ENCODE measurements at places on chromosomes 16 and 17. TPM values are rescaled to one million over a fixed set of nuclear protein-coding genes. Genes with fewer than 3 reads are reported as not detected.

GRCh38 chr17:869086-869485 lies 86.9 kb downstream of the MRM3 start:
- DNase-seq: no peak

DNA sequence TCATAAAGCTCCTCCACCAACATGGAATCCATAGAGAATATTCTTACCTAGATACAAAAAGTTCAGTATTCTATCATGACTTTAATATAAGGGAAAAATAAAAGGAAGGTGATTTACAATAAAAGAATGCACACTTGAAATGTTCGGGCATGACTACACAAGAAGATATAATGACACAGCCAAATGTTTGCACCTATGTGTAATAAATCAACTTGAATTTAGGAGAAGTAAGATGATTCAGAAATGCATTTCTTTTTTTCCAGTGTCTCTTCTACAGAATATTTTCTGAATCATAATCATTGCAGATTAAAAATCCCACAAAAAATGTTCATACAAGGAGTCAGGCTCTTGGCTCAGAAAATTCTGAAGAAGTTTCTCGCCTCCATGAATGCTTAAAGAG lies 404.0 kb upstream of the HSBP1 start:
- peak; percentile 75 for DNase-seq

DNA sequence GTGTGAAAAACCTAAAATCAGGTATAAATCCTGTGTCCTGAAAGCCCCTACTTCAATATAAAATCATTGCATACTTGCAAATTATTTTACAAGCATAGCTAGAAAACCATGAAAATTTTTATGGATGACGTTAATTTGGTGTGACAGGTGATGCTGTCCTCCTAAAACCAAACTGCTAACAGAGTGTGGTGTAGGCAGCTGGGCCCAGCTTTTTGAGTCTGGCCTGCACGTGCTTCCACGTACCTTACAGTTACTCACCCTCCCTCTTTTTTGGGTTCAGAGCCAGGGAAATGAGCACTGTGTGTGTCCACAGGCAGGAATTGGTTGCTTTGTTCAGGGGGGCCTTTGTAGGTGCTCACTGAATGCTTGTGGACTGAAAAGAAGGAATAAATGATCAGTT lies 36.4 kb downstream of the CLEC16A start:
- DNase-seq: no peak

DNA sequence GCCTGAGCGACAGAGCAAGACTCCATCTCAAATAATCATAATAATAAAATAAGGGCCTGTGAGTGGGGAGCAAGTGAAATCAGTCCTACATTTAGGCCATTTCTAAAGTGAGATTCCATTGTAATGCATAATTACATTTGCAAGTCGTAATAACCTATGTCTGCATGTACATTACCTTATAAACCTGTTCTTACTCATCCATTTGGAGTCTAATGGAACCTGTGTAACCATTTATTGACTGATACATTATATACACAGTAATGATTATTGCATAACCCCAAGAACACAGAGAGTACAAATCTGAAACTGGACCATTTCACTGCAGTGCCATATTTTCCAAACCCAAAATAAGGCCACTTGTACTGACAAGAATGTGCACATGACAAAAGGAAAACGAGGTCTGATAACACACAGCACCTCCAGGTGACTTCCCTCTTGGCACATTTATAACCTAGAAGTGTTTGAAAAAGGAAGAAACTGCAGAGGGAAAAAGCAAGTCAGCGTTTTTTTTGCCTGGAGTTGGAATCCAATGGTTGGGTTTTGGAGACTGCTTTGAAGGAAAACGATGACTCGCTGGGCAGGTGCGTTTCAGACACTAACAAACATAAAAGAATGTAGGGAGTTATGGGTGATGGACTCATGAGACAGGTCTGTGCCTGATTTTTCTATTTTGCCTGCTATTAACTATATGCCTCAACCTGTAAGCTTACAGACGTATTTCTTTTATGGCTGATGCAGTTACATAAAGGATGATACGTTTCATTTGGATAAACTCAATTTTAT lies 63.6 kb upstream of the KIFC3 start:
- DNase-seq: peak; percentile 17

Gene CHP2
- not detected for total RNA-seq

Gene ABCA10
- total RNA-seq: 0.05 TPM

Gene MMP2
- 73.6 TPM for total RNA-seq

Data from HT1080 (cell line).